ENCODE measurements at places on chromosomes 6 and 20. TPM values are rescaled to one million over a fixed set of nuclear protein-coding genes. Genes with fewer than 3 reads are reported as not detected.

- no peak overlapping the region for H3K4me3 ChIP-seq
- H3K4me1 ChIP-seq, result peaks cover 3% of the 10 kb centered on the region
- H3K27ac ChIP-seq, result no peak overlapping the region
These were observed 31.6 kb downstream of the SPDEF start for GRCh38 chr6:34524499-34524898.

- no peaks in the 10 kb centered on the region for H3K27me3 ChIP-seq
- H3K4me1 ChIP-seq, result no peaks in the 10 kb centered on the region
- H3K27ac ChIP-seq, result no peak overlapping the region
- no peak overlapping the region for H3K4me3 ChIP-seq
- H3K36me3 ChIP-seq, result no peaks in the 10 kb centered on the region
These were observed 334.7 kb upstream of the FLRT3 start for GRCh38 chr20:14672066-14672465.

- H3K36me3 ChIP-seq, result no peaks in the 10 kb centered on the region
- H3K27ac ChIP-seq, result no peak overlapping the region
- H3K27me3 ChIP-seq, result no peaks in the 10 kb centered on the region
These were observed 40.5 kb downstream of the MCM8 start for GRCh38 chr20:5990946-5991345.

- H3K27me3 ChIP-seq, result no peaks in the 10 kb centered on the region
- H3K36me3 ChIP-seq, result no peaks in the 10 kb centered on the region
- H3K27ac ChIP-seq, result no peak overlapping the region
These were observed 2.0 kb upstream of the CST9L start for GRCh38 chr20:23570178-23570760.

VSTM2L gene
- 1.6 TPM for total RNA-seq

RAB44 gene
- total RNA-seq, result not detected

FOXP4 gene
- 32.5 TPM for total RNA-seq

BPI gene
- total RNA-seq, result not detected

GRCh38 chr6:21664314-21665109 lies 71.0 kb downstream of the SOX4 start:
- peaks cover 37% of the 10 kb centered on the region for H3K4me1 ChIP-seq
- no peaks in the 10 kb centered on the region for H3K36me3 ChIP-seq
- H3K4me3 ChIP-seq, result peak overlapping the region; percentile 98
- H3K27me3 ChIP-seq, result peaks cover 9% of the 10 kb centered on the region
- H3K27ac ChIP-seq, result no peak overlapping the region
- DNase-seq, result peak; percentile 40

DNA sequence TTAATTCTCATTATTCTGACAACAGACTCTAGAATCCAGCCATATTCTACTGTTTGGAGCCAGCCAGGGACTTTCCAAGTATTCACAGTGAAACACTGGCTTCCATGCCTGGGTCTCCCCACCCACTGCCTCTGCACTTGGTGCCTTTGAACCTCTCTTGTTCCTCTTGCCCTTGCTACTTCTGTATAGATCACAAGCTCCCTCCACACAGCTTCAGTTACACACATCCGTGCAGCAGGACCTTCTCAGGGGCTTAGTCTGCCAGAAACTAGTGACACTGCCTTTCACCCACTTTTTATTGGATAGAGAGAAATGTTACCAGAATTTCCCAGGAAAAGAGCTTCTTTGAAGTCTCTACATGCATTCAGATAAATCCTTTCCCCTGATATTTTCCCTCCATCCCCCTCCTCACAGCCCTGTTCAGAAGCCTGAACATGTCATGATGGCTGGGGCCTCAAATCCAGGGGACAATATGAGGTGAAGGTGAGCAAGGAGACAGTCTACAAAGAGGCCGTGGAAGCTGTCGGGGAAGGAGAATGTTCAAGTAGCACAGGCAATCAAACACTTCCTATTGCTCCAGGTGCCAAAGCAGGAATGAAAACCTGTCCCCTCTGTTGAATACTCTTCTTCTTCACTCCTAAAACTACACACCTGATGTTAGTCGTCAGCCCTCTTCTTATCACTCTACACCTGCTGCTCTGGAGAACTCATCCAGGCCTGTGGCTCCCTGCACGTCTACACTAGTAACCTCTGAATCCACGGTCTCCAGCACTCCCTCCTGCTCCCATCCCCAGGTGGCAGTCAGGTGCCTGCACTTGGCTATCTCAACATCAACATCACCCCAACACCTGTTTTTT lies 20.2 kb upstream of the HLA-DOA start:
- peak overlapping the region; percentile 55 for H3K27ac ChIP-seq
- H3K36me3 ChIP-seq, result no peaks in the 10 kb centered on the region
- DNase-seq, result no peak

DNA sequence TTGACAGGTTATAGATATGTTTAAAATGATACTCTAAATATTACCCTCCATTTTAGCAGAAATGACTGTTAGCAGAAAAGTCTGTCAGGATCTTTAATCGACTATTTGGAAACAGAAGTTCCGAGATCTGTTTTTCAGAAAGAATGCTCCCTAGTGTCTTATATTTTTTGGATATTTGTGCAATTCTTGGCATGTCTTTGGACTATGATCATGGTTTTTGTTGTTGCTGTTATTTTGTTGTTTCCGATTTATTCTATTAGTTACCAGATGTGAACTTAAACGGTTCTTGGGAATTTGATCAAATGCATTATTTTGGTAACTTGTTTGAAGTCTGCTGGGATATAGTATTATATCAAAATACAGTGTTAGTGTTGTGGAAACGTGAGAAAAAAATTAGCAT lies 106.4 kb upstream of the CEP162 start:
- H3K36me3 ChIP-seq, result no peaks in the 10 kb centered on the region
- peaks cover 2% of the 10 kb centered on the region for H3K4me1 ChIP-seq
- no peak overlapping the region for H3K27ac ChIP-seq

- no peak for DNase-seq
- no peak overlapping the region for H3K4me3 ChIP-seq
- H3K27me3 ChIP-seq, result no peaks in the 10 kb centered on the region
- H3K27ac ChIP-seq, result no peak overlapping the region
- no peaks in the 10 kb centered on the region for H3K36me3 ChIP-seq
These were observed 761.9 kb upstream of the MMS22L start for GRCh38 chr6:98044791-98045470.

DNA sequence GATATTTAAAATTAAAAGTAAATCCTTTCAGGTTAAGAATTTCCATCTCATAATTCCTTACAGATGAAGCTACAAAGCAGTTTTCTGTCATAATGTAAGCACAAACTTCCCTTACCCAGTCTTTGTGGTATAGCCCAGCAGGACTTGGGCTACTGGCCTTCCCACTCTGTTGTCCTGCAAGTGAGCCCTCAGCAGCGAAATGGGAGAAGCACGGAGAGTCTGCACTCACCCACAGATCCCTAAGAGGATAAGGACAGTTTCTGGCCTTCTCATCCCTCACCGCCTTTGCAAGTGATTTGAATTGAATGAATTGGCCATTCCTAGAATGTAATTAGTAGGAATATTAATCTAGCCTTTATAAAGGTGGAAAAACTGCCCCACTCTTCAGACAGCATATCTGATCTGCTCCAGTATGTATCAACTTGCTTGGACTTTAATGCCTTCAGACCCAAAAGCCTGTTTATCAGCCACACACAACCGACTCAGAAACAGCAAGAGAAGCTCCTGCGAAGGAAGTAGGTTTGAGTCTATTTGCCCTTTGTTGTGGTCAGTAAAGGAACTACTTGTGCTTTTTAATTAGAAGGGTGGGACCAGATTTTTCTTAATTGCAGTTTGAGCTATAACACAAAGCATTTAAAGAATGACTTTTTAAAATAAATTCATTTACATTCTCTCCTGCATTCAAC lies 29.9 kb upstream of the PRDM1 start:
- no peak overlapping the region for H3K4me3 ChIP-seq
- DNase-seq, result no peak
- peaks cover 13% of the 10 kb centered on the region for H3K4me1 ChIP-seq
- peaks cover 2% of the 10 kb centered on the region for H3K27me3 ChIP-seq

ACTL10 gene
- not detected for total RNA-seq

TBX18 gene
- 9.4 TPM for total RNA-seq

DNA sequence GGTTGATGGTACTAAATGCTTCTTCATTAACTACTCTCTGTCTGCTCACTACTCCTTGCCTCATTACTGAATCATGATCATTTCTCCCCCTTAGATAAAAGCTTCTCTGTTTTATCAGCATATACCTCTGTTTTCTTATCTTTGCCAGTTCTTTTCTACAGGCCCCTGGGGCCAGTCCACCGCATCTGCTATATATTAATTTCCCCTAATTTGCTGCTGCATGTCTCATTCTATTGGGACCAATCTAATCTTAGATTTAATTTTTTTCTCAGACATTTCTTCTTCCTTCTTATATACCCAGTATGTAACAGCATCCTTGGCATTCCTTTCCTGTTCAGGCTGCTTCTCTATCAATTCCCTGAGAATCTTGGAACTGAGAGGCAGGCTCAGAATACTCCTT lies 51.2 kb downstream of the GRIK2 start:
- H3K27me3 ChIP-seq, result no peaks in the 10 kb centered on the region
- no peak overlapping the region for H3K4me3 ChIP-seq
- no peak overlapping the region for H3K27ac ChIP-seq

GRCh38 chr6:45229416-45229815 lies 98.7 kb upstream of the RUNX2 start:
- no peaks in the 10 kb centered on the region for H3K4me1 ChIP-seq
- DNase-seq, result no peak
- peaks cover 4% of the 10 kb centered on the region for H3K27me3 ChIP-seq
- H3K27ac ChIP-seq, result no peak overlapping the region

- peaks cover 58% of the 10 kb centered on the region for H3K4me1 ChIP-seq
- H3K36me3 ChIP-seq, result no peaks in the 10 kb centered on the region
- no peak overlapping the region for H3K4me3 ChIP-seq
These were observed 18.1 kb downstream of the ACSS1 start for GRCh38 chr20:25039697-25040437.

PBOV1 gene
- not detected for total RNA-seq

GRCh38 chr6:3237761-3238662 lies 10.6 kb upstream of the TUBB2B start:
- no peaks in the 10 kb centered on the region for H3K36me3 ChIP-seq
- DNase-seq, result no peak
- peaks cover 10% of the 10 kb centered on the region for H3K4me1 ChIP-seq
- no peak overlapping the region for H3K4me3 ChIP-seq
- H3K27ac ChIP-seq, result no peak overlapping the region
- H3K27me3 ChIP-seq, result no peaks in the 10 kb centered on the region

GRCh38 chr6:16936893-16937292 lies 165.0 kb upstream of the STMND1 start:
- no peaks in the 10 kb centered on the region for H3K4me1 ChIP-seq
- H3K36me3 ChIP-seq, result no peaks in the 10 kb centered on the region
- no peak overlapping the region for H3K4me3 ChIP-seq
- no peak for DNase-seq
- no peaks in the 10 kb centered on the region for H3K27me3 ChIP-seq

OPRM1 gene
- total RNA-seq, result not detected

DNA sequence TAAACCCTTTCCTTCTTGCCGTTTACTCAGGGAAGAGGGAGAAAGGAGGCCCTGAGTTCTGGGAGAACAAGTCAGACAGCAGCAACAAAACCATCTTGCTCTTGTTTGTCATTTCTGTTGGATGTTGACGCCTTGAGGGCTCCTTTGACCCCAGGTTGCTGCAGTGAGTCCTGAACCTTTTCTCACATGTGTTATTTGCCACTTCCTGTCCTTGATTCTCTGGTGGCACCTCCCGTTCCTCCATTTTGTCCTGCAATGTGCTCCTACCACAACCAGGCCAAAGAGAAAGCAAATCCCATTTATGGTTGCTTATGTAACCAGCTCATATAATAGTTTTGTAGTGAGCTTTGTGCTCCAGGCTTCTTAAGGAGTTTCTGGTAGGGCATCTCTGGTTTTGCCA lies 66.6 kb upstream of the ADGRF4 start:
- peaks cover 22% of the 10 kb centered on the region for H3K4me1 ChIP-seq
- H3K36me3 ChIP-seq, result no peaks in the 10 kb centered on the region
- no peaks in the 10 kb centered on the region for H3K27me3 ChIP-seq

GRCh38 chr6:6856538-6857523 lies 250.9 kb upstream of the RREB1 start:
- no peaks in the 10 kb centered on the region for H3K36me3 ChIP-seq
- no peak overlapping the region for H3K27ac ChIP-seq
- no peak for DNase-seq
- H3K4me1 ChIP-seq, result peaks cover 17% of the 10 kb centered on the region
- H3K4me3 ChIP-seq, result no peak overlapping the region

- H3K27me3 ChIP-seq, result peaks cover 5% of the 10 kb centered on the region
- H3K27ac ChIP-seq, result no peak overlapping the region
- DNase-seq, result no peak
- H3K36me3 ChIP-seq, result peaks cover 13% of the 10 kb centered on the region
- no peak overlapping the region for H3K4me3 ChIP-seq
These were observed 42.9 kb upstream of the FAM83D start for GRCh38 chr20:38883081-38883980.

SAMD5 gene
- total RNA-seq, result 4.7 TPM

GRCh38 chr6:27777614-27778355 lies 134.4 kb downstream of the OR2B2 start:
- peaks cover 9% of the 10 kb centered on the region for H3K4me1 ChIP-seq
- no peak overlapping the region for H3K27ac ChIP-seq
- peak overlapping the region; percentile 33 for H3K4me3 ChIP-seq
- no peaks in the 10 kb centered on the region for H3K36me3 ChIP-seq
- DNase-seq, result no peak

PCSK2 gene
- 1.0 TPM for total RNA-seq

- H3K4me1 ChIP-seq, result no peaks in the 10 kb centered on the region
- no peak overlapping the region for H3K27ac ChIP-seq
- H3K27me3 ChIP-seq, result no peaks in the 10 kb centered on the region
- DNase-seq, result no peak
- no peaks in the 10 kb centered on the region for H3K36me3 ChIP-seq
These were observed 9.2 kb downstream of the LAMP5 start for GRCh38 chr20:9523636-9524035.

DNA sequence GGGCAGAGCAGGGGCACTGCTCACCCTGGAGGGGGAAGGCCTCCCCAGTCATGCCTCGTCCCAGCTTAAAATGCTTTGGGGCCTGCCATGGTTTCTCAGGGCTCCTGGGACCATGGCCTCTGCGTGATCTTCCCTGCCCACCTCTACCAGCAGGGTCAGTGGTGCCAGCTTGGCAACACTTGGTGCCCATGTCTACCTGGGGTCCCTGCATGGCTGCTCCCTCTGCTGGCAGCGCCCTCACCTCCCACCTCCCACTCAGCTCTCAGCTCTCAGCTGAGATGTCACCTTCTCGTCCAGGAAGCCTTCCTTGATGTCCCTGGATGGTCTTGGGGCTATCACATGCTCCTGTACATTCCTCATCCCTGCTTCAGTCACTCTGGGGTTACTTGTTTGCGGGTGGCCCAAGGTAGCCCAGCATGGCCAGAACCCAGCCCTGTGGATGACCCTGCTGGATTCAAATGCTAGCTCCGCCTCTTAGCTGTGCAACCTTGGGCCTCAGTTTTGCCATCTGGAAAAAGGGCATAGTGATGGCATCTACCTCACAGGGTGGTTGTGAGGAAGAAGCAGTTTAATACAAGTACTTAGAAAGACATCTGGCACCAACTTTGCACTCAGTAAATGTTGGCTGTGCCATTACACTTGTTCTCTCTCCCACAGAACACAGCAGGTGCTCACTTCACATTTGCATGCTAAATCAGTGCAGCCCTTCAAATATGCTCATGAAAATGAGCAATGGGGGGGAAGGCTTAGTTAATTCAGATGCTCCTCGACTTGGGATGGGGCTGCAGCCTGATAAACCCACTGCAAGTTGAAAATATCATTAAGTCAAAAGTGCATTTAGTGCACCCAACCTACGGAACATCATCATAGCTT lies 53.5 kb upstream of the PTPN1 start:
- no peaks in the 10 kb centered on the region for H3K27me3 ChIP-seq
- no peaks in the 10 kb centered on the region for H3K36me3 ChIP-seq
- no peak overlapping the region for H3K27ac ChIP-seq
- no peaks in the 10 kb centered on the region for H3K4me1 ChIP-seq
- H3K4me3 ChIP-seq, result no peak overlapping the region
- no peak for DNase-seq

GRCh38 chr6:167706313-167707109 lies 120.2 kb upstream of the AFDN start:
- H3K27ac ChIP-seq, result no peak overlapping the region
- H3K27me3 ChIP-seq, result peaks cover 9% of the 10 kb centered on the region
- no peak overlapping the region for H3K4me3 ChIP-seq
- DNase-seq, result no peak
- H3K36me3 ChIP-seq, result no peaks in the 10 kb centered on the region
- H3K4me1 ChIP-seq, result peaks cover 24% of the 10 kb centered on the region
